Activated T-cell treated with anti-CD3 and anti-CD28 coated beads, Interleukin-2, amount 50 U/mL, for 48 hours (primary cell): ENCODE measurements at places on chromosomes 11 and 22.

DNA sequence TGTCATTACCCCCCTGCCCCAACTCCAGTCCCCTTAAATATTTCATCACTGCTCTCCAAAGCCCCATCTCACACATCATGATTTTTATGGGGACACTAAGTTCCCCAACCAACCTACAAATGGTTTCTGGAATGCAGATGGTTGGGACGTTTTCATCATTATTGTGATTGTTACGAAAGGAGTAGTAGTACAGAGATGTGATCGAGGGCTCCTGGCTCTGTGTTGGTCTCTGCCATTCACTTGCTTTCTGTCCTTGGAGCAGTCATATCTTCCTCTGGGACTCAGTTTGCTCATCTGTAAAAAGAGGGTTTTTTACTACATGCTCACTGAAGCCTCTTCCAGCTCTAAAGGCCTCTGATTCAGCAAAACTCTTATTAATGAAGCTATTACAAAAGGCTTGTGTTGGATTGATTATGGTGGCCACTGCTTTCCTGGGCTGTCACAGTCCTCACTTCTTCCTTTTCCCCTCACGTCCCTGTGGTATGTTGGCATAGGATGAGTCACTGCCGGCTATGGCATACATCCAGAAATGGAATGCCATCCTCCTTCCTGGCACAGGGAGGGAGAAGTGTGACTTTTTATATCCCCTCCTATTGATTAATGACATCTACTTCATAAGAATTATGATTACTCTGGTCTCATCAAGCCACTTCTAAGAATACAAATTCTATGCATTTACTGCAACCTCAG is 593.7 kb downstream of the METTL15 start:
- DNase-seq, result no peak

- DNase-seq, result no peak
Observed at GRCh38 chr11:113664069-113664980, 41.8 kb downstream of the TMPRSS5 start.

DNA sequence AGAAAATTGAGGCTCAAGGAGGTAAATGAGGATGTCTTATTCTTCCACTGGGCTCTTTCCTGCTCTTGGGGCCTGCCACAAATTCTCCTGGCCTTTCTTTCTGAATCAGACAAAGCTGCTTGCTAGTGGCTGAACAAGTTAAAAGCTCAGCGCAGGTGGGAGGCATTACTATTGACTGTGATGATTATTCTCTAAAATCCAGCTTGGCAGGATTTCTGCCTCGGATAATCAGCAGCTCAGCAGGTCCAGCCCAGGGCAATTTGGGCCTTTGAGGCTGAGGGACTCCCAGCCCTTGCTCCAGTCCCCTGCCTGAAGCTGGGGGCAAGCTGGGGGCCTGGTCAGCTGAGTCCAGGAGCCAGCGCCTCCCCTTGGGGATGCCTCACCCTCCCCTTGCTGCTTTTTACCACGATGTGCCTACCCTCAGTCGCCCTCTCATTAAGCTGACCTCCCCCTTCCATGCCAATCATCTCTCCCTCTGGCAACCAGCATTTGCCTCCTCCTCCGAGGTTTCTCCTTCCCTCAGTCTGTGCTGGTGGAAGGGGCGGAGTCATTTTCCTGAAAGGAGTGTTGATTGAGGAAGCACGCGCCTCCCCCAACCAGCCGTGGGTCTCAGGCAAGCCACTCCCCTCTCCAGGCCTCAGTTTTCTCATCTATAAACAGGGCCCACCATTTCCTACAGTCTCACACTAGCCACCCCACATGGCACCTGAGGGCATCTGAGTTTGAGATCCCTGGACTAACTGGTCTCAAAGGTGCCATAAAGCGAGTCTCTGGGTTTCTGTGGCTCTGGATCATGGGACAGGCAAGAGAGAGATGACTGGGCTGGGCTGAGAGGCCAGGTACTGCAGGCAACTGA is 60.6 kb upstream of the PRDM11 start:
- no peak for DNase-seq

DNA sequence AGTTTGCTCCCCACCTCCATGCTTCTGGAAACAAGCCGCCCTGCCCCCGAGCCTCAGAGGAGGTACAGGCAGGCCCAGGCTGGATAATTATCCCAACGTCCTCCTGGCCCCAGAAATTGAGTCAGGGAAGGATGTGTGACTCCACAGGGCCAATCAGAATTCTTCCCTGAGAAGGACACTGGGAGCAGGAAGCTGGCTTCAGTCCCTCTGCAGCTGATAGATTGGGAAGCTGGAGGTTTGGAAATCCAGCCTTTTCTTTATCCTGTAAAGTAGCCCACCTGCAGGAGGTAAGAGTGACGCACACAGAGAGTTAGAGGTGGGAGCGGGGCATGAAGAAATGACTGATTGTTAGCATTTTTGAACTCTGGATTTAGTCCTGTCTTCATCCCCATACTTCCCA is 97.5 kb upstream of the CD82 start:
- DNase-seq, result no peak

DNA sequence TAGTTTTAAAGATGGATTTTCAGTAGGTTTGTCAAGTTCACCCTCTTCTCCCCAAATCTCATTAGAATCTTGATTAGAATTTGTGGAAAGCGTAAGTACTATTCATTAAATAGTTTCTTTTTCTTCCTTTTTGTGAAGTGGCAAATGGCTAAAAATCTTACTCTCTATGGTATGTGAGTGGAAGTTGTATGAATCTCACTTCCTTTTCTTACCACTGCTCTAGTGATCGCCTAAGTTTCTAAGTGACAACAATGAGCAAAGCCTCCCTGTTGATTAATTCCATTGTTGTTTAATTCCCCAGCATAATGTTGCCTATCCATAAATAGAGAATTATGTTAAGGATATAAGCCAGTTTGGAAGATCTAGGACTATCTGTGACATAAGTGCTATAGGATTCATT is 82.7 kb downstream of the PGR start:
- no peak for DNase-seq

DNA sequence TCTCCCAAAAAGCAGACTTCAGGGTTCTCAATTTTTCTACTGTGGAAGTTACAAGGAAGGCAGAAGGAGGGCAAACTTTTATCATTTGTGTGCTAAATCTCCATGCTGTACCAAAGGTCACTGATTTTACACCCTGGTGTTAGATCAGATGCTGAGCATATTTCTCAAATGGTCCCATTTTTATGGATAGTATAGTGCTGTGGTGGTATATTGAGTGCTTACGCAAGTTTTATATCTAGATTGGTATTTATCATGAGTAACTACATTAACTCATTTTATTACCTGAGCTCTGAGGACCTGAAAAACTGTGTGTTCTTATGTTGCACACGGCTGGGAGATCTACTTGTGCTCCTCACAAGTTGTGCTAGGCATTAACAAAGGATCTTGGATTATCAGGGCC is 75.1 kb downstream of the PRR5L start:
- no peak for DNase-seq

DNA sequence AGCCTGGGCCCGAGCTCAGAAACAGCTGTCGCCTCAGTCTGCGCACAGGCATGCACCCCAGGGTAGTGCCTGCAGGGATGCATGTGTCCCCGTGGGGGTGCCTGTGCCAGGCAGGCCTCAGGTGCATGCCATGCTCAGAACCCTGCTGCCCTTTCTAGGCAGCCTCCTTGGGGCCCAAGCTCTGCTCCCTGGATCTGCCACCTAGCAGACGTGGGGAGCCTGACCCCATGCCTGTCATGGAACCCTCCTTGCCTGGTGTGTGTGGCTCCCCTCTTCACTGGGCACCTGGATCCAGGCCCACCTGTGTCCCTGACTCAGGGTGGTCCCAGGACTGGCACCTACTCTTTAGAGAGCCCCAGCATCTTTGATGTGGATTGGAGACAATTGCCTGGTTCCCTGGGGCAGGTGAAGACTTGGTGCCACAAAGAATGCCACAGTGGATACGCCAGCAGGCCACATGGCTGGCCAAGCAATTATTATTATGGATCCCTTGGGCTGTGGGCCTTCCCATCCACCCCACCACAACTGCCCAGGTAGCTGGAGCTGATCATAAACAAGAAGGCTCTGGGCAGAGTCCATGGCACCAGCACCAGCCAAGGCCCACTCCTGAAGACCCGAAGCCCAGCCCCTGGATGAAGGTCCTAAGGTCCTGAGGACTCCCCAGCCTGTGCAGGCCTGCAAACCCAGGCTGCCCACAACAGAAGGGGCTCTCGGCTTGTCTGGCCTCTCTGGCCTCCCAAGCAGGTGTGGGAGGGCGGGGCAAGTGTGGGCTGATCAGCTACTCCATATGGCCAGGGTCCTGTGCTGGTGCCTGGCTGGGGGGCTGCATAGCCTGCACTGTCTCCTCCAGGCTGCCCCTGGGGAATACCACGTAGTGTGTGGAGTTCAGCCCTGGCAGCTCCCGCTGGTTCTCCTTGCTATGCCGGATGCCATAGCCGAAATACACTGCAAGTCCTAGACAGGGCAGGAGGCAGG is 3.8 kb downstream of the SLC7A4 start:
- DNase-seq, result no peak

DNA sequence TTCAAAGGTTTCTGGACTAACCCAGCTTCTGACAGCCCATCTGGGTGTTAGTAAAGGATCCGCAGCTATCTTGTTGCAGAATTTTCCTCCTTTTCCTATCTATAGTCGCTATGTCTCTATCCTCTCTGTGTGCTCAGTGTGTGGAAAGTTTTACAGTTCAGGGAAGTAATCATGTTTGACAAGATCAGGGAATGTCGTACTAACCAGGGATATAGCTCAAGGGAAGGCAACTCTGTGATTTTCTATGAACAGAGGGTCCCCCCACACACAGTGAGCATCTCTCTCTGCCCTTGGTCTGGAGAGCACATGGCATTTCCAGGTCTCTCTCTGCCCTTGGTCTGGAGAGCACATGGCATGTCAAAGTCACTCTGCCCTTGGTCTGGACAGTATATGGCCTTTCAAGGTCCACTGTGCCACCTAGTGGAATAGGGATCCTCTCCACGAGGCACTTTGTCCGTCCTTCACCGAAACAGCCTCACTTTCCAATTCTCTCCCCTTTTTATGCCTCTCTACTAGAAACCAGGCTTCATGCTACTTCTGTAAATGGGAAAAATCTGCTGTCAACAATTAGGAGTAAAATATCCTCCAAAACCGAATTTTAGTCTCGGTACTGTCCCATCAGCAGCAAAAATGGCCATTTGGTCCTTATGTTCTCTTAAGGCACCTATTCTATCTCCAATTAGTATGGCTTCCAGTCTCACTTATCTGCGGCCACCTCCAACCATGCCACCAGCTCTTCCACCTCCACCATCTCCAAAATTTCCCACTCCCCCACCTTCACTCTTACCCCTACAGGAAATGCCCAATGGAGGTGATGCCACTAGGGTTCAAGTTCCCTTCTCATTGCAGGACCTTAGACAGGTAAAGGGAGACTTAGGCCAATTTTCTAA is 88.7 kb downstream of the IGLL5 start:
- DNase-seq, result no peak

DNA sequence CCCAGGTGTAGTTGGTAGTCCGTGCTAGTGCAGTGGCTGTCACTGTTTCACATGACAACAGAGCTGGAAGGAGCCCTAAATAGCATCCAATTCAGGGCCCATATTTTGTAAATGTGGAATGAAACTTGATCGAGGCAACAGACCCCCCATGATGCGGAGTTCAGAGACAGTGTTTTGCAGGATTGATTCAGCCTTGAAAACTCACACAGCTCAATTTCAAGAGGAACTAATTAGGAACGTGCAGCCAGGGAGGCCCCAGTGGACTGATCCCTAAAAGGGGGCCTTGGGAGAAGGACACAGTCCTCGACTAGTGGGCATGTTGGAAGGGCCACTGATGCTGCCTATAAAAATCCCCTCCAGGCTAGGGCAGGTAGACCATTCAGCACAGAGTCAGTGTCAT is 61.0 kb upstream of the TTC12 start:
- no peak for DNase-seq

DNA sequence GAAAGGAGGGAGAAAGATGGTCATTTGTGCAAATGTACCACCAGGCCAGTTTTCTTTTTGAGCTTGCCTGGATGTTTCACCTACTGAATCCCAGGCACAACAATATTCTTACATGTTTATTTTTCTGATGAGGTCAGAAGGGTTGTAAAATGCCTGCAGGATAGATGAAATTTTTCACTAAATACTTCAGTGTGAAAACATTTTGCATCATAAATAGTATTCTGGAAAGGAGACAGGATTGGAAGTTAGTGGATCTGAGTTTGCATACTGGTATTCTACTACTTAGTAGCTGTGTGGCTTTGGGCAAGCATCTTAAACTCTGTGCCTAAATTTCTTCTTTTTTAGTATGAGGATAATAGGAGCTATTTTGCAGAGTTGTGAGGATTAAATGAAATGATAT is 24.8 kb downstream of the RNF169 start:
- no peak for DNase-seq

GRCh38 chr11:120399307-120399706 is 63.1 kb downstream of the ARHGEF12 start:
- DNase-seq, result no peak

GRCh38 chr11:46706886-46707285 is 6.1 kb downstream of the ZNF408 start:
- DNase-seq, result no peak

DNA sequence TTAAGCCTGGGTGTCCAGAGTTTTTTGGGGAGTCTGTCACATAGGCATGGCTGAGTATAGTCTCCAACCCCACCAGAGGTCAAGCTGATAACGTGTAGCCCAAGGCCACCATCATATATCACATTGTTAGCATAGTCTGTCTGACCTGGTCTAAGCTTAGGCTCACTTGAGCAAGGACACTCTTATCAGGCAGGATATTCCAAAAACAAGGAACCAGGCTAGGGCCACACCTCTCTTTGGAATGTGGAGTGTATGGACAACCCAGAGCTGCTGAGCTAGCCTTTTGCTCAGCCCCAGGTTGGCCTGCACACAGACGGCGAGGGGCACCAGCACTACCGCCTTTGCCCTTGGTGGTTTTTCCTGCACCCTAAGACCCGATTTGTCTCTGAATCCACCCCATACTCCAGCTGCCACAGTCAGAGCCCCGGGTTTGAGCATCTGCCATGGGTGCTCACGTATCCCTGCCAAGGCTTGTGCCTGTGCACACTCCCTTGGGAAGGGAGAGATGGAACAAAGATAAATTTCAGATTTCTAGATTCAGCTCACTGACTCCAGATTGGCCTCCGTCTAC is 7.2 kb downstream of the SNAP29 start:
- DNase-seq, result no peak
